ENCODE measurements at places on chromosomes 3 and 15.

DNA sequence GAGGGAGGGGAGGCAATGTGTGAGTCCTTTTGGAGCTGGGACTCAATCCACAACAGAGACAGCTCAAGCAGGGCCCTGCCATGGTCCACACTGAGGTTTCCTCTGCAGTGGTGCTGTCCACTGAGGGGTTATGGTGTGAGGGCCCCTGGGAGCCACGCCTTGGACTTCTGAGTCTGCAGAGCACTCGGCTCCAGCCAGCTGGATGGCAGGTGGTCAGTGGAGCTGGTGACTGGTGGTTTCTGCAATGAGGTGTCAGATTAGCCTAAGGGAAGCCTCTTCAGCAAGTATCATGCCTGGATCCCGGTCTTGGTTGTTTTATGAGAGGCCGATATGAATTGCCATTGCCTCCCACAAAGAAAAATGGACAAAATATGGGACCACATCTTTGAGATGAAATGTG is 21.7 kb downstream of the LSM3 start:
- no peak for DNase-seq

GRCh38 chr3:115913069-115913686 is 289.9 kb downstream of the GAP43 start:
- no peak for DNase-seq

DNA sequence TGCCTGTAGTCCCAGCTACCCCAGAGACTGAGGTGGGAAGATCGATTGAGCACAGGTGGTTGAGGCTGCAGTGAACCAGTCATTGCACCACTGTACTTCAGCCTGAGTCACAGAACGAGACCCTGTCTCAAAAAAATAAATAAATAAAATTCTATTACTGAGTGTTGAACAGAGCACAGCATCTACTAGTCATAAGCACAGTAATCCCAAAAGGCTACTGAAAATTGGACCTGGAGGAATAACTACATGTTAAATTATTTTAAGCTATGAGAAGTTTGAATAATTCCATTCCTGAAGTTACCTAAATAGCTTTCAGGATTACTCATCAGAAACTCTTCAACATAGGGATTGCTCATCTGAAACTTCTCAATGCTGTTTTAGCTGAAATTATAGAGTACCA is 43.4 kb downstream of the ARMC8 start:
- no peak for DNase-seq

DNA sequence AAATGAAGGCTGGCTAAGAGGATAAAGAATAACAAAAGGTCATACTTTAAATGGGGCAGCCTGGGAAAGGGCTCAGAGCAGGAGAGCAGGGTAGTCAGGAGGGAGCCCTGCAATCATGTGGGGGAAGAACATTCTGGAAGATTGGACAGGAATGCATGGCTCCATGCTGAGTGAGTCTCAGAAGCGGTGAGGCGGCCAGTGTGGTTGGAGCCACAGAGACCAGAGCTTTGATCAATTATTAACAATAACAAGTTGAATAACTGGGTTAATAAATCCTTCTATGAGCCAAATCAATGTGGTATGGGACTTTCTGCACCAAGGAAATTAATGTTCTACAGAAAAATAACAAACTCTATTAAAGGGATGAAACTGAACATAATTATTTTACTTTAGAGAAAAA is 57.9 kb upstream of the DCUN1D1 start:
- no peak for DNase-seq

GRCh38 chr3:157063469-157063868 is 96.5 kb downstream of the CCNL1 start:
- no peak for DNase-seq

GRCh38 chr3:186277268-186277909 is 84.6 kb downstream of the DGKG start:
- no peak for DNase-seq

- DNase-seq, result no peak
Measured at GRCh38 chr3:138935505-138935862, 11.5 kb downstream of the FOXL2 start.
